ENCODE measurements at places on chromosomes 5 and 9.

DNA sequence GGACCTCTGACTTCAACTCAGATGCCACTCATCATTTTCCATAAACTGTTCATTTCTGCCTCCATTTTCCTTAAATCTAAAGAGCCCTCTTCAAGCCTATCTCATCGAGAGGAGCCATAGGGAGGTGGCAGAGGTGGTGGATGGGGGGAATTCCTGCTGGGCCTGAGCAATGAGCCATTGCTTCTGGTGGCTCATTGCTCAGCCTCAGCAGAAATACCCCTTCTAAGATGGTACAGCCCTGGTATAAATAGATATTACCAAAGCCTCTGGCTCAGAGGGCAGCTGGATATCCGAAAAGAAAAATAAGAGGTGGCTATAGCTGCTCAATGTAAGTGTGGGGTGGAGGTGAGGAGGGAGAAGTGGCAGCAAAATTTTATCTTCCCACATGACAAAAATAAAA is 313.5 kb downstream of the CAAP1 start:
- no peaks in the 10 kb centered on the region for H3K4me1 ChIP-seq
- no peak overlapping the region for H3K27ac ChIP-seq
- no peak overlapping the region for H3K4me3 ChIP-seq
- no peaks in the 10 kb centered on the region for H3K36me3 ChIP-seq
- H3K27me3 ChIP-seq, result no peaks in the 10 kb centered on the region
- DNase-seq, result no peak

GRCh38 chr5:142918959-142919635 is 148.9 kb downstream of the ARHGAP26 start:
- DNase-seq, result no peak
- no peaks in the 10 kb centered on the region for H3K27me3 ChIP-seq
- no peaks in the 10 kb centered on the region for H3K4me1 ChIP-seq
- H3K36me3 ChIP-seq, result no peaks in the 10 kb centered on the region

GRCh38 chr9:32877103-32877502 is 93.8 kb downstream of the TMEM215 start:
- DNase-seq, result no peak
- H3K4me1 ChIP-seq, result peaks cover 2% of the 10 kb centered on the region
- no peaks in the 10 kb centered on the region for H3K27me3 ChIP-seq
- H3K4me3 ChIP-seq, result no peak overlapping the region

GRCh38 chr9:89597711-89598362 is 7.0 kb upstream of the GADD45G start:
- H3K4me3 ChIP-seq, result no peak overlapping the region
- H3K27ac ChIP-seq, result no peak overlapping the region
- H3K27me3 ChIP-seq, result no peaks in the 10 kb centered on the region
- no peaks in the 10 kb centered on the region for H3K4me1 ChIP-seq
- DNase-seq, result peak; percentile 74

DNA sequence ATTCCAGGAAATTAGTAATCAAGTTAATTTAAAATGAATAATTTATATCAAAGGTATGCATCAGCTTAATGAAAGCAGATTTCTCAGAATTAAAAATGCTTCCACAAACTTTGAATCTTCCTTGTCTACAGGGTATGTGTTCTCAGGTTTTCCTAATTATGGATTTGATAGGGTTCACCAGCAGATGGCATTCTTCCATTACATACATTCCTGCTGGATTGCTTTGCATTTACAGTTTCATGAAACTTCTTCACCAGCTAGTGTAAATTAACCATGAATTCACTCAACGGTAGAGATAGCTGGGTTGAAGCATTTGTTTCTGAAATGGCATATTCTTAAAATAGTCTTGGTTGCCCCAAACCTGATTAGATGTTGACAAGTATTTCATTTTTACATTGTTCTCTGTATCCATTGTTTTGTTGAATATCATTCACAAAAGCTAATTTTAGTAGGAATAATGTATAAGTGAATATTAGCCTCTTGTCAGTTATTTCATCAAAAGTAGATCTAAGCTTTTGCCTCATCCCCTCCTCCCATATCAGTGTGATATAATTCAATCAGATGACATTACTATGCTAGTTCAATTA is 68.7 kb upstream of the WDR41 start:
- H3K4me3 ChIP-seq, result no peak overlapping the region
- no peaks in the 10 kb centered on the region for H3K36me3 ChIP-seq
- H3K4me1 ChIP-seq, result no peaks in the 10 kb centered on the region
- no peak overlapping the region for H3K27ac ChIP-seq
- H3K27me3 ChIP-seq, result no peaks in the 10 kb centered on the region

- H3K36me3 ChIP-seq, result no peaks in the 10 kb centered on the region
- H3K4me3 ChIP-seq, result no peak overlapping the region
- no peak for DNase-seq
- H3K27ac ChIP-seq, result no peak overlapping the region
These were observed 346.3 kb downstream of the ENC1 start for GRCh38 chr5:74294231-74294705.

DNA sequence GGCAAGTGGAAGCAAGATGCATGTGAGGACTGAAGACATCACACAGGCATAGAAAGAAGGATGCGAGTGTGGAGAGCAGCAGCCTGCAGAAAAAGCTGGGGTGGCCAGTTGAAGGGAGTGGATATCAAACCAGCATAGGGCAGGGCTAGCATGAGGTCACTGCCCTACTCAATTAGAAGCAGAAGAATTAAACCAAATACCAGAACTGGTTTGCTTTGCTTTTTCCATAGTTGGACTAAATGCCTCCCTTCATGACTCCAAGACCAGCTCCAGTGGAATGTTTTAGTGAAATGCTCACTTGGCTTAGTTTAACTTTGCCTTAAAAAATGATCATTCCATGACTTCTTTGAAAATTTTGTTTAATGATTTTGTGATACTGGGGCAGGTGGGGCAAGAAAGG is 45.8 kb downstream of the TMEM167A start:
- H3K4me3 ChIP-seq, result no peak overlapping the region
- H3K27me3 ChIP-seq, result no peaks in the 10 kb centered on the region
- no peak for DNase-seq
- H3K27ac ChIP-seq, result no peak overlapping the region
- peaks cover 3% of the 10 kb centered on the region for H3K4me1 ChIP-seq

- H3K36me3 ChIP-seq, result no peaks in the 10 kb centered on the region
- no peaks in the 10 kb centered on the region for H3K4me1 ChIP-seq
- H3K27me3 ChIP-seq, result no peaks in the 10 kb centered on the region
- peak overlapping the region; percentile 99 for H3K4me3 ChIP-seq
- peak overlapping the region; percentile 77 for H3K27ac ChIP-seq
These were observed 16.8 kb upstream of the CDK7 start for GRCh38 chr5:69217548-69218526.

GRCh38 chr9:92724528-92725265 is 39.9 kb downstream of the BICD2 start:
- H3K36me3 ChIP-seq, result peaks cover 22% of the 10 kb centered on the region
- no peaks in the 10 kb centered on the region for H3K4me1 ChIP-seq
- DNase-seq, result no peak
- no peaks in the 10 kb centered on the region for H3K27me3 ChIP-seq
- no peak overlapping the region for H3K27ac ChIP-seq

- no peak overlapping the region for H3K4me3 ChIP-seq
- H3K36me3 ChIP-seq, result no peaks in the 10 kb centered on the region
- no peak overlapping the region for H3K27ac ChIP-seq
- peak; percentile 57 for DNase-seq
- no peaks in the 10 kb centered on the region for H3K4me1 ChIP-seq
These were observed 15.2 kb upstream of the NEK6 start for GRCh38 chr9:124242331-124243194.

DNA sequence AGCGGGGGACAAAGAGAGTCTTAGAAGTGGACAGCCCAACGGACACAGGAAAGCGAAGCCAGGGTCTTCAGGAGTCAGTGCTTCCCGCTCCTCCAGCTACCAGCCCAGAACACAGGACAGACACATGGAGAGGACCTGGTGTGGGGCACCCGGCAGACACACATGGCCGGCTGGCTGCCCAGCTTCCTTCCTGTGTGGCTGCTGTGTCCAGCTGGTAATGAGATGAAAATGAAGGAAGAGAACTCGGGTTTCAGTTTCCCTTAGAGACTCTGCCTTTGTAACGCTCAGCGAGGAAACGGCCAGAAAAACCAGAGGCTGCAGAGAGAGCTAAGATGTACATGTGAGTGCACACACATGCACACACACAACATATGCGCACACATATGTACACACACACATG is 87.5 kb downstream of the SECISBP2 start:
- no peak for DNase-seq
- H3K27ac ChIP-seq, result no peak overlapping the region
- no peaks in the 10 kb centered on the region for H3K36me3 ChIP-seq
- H3K4me1 ChIP-seq, result no peaks in the 10 kb centered on the region
- no peaks in the 10 kb centered on the region for H3K27me3 ChIP-seq

GRCh38 chr5:148060309-148060708 is 3.5 kb upstream of the SPINK5 start:
- no peaks in the 10 kb centered on the region for H3K27me3 ChIP-seq
- no peak overlapping the region for H3K27ac ChIP-seq
- no peaks in the 10 kb centered on the region for H3K4me1 ChIP-seq
- DNase-seq, result no peak

- H3K4me1 ChIP-seq, result no peaks in the 10 kb centered on the region
- H3K27ac ChIP-seq, result no peak overlapping the region
- no peaks in the 10 kb centered on the region for H3K27me3 ChIP-seq
These were observed 115.8 kb downstream of the DAB2IP start for GRCh38 chr9:121767171-121767769.

- no peaks in the 10 kb centered on the region for H3K4me1 ChIP-seq
- H3K4me3 ChIP-seq, result no peak overlapping the region
- H3K27me3 ChIP-seq, result no peaks in the 10 kb centered on the region
- no peak for DNase-seq
- H3K36me3 ChIP-seq, result no peaks in the 10 kb centered on the region
These were observed 60.0 kb downstream of the MEGF9 start for GRCh38 chr9:120654272-120654671.

GRCh38 chr9:90960941-90961340 is 159.3 kb downstream of the SYK start:
- no peaks in the 10 kb centered on the region for H3K27me3 ChIP-seq
- no peaks in the 10 kb centered on the region for H3K36me3 ChIP-seq
- H3K4me1 ChIP-seq, result peaks cover 3% of the 10 kb centered on the region
- no peak overlapping the region for H3K27ac ChIP-seq
- DNase-seq, result no peak
- H3K4me3 ChIP-seq, result no peak overlapping the region

DNA sequence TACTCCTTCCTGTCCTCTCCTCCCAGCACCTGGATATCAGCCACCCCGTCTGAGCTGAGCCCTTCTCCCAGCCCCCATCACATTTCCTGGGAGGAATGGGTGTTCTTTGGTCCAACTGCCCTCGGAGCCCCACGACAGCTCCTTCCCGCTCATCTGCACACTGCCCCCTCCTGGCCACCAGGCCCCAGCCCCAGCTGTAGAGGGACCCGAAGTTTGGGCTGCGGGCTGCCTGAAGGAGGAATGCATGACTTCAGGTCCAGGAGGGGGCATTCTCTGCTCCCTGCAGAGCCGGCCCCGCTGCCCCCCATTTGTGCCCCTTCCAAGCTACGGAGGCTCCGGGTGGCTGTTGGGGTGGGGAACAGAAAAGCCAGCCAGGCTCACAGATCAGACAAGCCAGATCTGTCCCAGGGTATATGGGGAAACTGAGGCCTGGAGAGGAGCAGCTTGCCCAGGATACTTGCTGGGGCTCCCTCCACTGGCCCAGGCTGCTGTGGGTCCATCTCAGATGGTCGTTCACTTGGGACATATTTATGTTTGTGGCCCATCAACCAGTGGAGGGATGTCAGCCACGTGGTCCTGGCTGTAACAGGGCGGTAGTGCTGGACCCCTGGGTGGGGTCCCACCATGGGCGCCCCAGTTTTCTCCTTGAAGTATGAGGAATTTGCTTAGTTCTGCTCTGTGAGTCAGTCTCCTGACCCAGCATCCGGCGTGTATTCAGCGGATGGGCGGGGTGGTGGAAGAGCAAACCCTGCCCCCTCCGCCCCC is 33.1 kb downstream of the DAB2IP start:
- H3K4me3 ChIP-seq, result no peak overlapping the region
- H3K27ac ChIP-seq, result no peak overlapping the region
- H3K36me3 ChIP-seq, result no peaks in the 10 kb centered on the region

DNA sequence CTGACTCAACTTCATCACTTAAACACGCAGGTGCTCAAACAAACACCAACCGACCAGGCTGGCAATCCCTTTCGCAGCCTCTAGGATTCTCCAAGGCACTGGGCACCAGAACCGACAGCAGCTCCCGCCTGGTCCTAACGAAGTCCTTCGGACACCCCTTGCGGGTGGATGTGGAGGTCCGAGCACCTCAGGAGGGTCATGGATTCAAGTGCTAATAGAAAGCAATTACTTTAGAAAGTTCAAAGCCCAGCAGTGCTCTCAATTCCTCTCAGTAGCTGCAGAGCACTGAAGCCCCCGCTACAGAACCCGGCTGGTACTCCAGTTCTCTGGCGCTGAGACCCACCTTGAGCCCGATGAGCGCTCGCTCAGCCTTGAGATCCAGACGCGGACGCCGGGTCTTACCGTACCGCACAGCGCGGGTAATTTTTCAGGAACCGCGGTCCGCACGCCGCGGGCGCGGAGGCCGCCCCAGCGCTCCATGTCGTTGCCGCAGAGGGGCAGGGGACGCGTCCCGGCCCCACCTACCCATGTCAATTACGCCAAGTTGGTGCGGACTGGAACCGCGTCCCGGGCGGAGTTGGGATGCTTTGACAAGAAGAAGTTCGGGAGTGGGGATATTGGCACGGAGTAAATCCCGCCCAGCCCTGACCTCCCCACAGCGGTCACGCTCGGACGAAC is 638 bp downstream of the MARCHF3 start:
- H3K4me1 ChIP-seq, result no peaks in the 10 kb centered on the region
- no peak overlapping the region for H3K27ac ChIP-seq
- DNase-seq, result peak; percentile 88
- peak overlapping the region; percentile 77 for H3K4me3 ChIP-seq
- no peaks in the 10 kb centered on the region for H3K27me3 ChIP-seq
- no peaks in the 10 kb centered on the region for H3K36me3 ChIP-seq

DNA sequence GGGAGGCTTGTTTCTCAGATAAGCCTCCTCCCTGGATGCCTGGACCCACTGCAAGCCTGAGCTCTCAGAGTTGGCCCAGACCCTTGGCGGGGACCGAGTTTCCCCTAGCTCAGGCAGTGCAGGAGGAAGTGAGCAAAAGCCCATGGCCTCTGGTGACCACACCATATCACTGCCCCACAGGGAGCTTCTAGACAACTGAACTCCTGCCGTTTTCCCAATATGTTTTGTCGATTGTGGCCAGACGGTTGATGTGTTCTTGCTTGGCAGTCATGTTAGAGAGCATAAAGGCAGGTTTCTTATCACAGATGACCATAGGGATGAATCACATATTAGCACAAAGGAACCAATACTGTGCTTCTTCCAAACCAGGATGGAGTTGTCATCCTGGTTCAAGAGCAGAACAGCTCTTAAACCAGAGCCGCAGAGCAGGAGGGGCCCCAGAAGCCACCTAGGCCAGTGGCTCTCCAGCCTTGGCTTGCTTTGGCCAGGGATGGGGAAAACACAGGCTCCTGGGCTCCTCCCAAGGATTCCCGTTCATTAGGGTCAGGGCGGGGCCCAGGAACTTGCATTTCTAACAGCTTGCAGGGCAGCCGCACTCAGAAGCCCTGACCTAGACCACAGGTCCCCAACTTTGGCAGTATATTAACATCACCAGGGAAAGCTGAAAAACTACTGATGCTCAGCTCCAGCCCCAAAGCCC is 113.1 kb upstream of the TBC1D2 start:
- DNase-seq, result peak; percentile 57
- H3K36me3 ChIP-seq, result no peaks in the 10 kb centered on the region
- H3K4me3 ChIP-seq, result no peak overlapping the region
- H3K27ac ChIP-seq, result no peak overlapping the region
- no peaks in the 10 kb centered on the region for H3K27me3 ChIP-seq
- H3K4me1 ChIP-seq, result peaks cover 3% of the 10 kb centered on the region

GRCh38 chr5:135901633-135902032 is 6.0 kb upstream of the IL9 start:
- H3K4me3 ChIP-seq, result no peak overlapping the region
- H3K4me1 ChIP-seq, result no peaks in the 10 kb centered on the region
- H3K27me3 ChIP-seq, result no peaks in the 10 kb centered on the region
- H3K27ac ChIP-seq, result no peak overlapping the region
- no peak for DNase-seq

All from mesendoderm (in vitro differentiated cells).